ENCODE measurements at places on chromosomes 2 and 18.

DNA sequence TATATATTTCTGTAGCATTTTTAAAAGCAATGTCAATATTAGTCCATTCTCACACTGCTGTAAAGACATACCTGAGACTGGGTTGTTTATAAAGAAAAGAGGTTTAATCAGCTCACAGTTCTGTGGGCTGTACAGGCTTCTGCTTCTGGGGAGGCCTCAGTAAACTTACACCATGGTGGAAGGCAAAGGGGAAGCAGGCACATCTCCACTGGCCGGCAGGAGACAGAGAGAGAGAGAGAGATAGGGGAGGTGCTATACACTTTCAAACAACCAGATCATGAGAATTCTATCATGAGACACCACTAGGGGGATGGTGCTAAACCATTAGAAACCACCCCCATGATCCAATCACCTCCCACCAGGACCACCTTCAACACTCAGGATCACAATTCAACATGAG lies 43.1 kb downstream of the CHMP3 start:
- no peak overlapping the region for H3K27ac ChIP-seq
- no peak overlapping the region for H3K4me3 ChIP-seq
- DNase-seq, result no peak
- no peaks in the 10 kb centered on the region for H3K36me3 ChIP-seq
- no peaks in the 10 kb centered on the region for H3K27me3 ChIP-seq

DNA sequence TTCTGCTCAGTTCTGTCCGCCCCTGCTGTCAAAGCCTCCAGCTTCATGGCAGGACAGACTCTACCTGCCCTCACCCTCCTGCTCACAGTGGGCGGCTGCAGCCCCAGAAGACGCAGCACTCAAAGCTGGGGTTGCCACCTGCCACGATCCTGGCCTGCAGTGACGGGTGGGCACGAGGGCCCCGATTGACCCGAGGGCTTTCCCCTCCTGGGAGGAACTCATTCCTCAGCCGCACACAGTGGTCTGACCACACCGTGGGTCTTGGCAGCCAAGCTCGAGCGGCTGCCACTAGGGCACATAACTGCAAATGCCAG lies 47.1 kb downstream of the HS6ST1 start:
- no peak overlapping the region for H3K27ac ChIP-seq
- no peak overlapping the region for H3K4me3 ChIP-seq
- no peak for DNase-seq
- peaks cover 8% of the 10 kb centered on the region for H3K4me1 ChIP-seq
- H3K27me3 ChIP-seq, result no peaks in the 10 kb centered on the region

GRCh38 chr2:4618141-4618540 lies 914.8 kb downstream of the DCDC2C start:
- no peaks in the 10 kb centered on the region for H3K4me1 ChIP-seq
- DNase-seq, result no peak
- H3K27me3 ChIP-seq, result no peaks in the 10 kb centered on the region
- H3K36me3 ChIP-seq, result no peaks in the 10 kb centered on the region
- no peak overlapping the region for H3K4me3 ChIP-seq

DNA sequence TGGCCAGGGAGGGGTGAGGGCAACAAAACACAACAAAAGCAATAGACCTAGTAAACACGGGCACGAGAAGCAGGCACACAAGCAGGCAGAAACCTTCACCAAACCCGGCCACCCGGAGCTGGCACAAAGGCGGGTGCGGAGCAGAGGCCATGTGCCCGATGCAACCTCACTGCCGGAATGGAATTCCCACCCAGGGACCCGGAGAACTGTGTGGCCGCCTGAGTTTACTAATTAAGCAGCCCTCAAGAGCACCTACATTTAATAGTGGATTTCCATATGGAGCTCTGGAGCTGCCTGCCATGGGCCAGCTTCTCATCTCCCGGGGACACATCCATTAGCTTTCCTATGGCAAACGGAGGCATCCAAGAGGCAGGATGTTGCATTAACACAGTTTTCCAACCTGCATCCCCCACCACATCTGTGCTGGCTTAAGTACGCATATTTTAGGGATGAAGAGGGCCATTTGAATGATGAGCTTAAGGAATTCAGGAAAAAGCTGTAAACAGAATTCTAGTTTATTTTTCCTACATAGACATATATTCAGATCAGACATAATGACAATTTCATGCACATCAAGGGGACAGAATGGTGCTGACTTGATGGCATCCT lies 104.5 kb upstream of the SMIM21 start:
- H3K36me3 ChIP-seq, result no peaks in the 10 kb centered on the region
- no peaks in the 10 kb centered on the region for H3K4me1 ChIP-seq
- no peak overlapping the region for H3K4me3 ChIP-seq
- DNase-seq, result no peak
- H3K27ac ChIP-seq, result no peak overlapping the region

DNA sequence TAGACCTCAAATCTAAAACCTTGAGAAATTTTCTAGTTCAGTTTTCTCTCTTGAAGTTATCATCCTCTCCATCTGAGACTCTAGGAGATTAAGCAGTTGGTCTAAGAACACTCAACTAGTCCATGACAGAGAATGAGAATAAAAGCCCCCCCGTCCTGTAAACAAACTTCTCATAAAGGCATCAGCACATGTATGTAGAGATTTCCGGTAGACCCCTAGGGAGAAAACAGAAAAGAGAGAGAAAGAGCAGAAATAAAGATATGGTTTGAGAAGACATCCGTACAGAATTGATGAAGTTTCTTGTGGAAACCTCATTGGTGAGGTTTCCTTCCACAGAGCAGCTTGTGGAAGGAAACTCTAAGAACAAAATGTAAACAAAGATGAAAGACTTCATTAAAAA lies 3.2 kb upstream of the GPR155 start:
- DNase-seq, result no peak
- H3K27me3 ChIP-seq, result no peaks in the 10 kb centered on the region
- H3K27ac ChIP-seq, result no peak overlapping the region
- H3K4me1 ChIP-seq, result peaks cover 20% of the 10 kb centered on the region

DNA sequence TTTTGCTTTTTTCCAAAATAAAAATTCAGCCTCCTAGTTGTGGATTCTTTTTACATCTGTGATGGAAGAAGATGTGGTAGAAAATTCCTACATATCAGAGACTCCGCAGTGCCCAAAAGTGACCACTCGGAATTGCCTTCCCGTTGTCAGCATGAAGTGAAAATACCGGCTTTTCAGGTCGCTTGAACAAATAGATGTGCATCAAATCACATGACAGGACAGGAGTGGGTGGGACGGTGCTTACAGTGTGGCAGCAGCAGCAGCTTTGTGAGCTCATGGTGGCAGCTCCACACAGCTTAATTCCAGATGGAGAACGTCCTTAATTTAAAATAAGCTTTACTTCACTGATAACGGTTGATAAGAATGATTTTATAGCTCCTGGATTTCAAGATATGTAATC lies 20.3 kb downstream of the SALL3 start:
- H3K27ac ChIP-seq, result no peak overlapping the region
- H3K27me3 ChIP-seq, result no peaks in the 10 kb centered on the region
- H3K4me3 ChIP-seq, result no peak overlapping the region
- H3K36me3 ChIP-seq, result no peaks in the 10 kb centered on the region
- no peak for DNase-seq
